ENCODE measurements at places on chromosomes 11 and 22.

DNA sequence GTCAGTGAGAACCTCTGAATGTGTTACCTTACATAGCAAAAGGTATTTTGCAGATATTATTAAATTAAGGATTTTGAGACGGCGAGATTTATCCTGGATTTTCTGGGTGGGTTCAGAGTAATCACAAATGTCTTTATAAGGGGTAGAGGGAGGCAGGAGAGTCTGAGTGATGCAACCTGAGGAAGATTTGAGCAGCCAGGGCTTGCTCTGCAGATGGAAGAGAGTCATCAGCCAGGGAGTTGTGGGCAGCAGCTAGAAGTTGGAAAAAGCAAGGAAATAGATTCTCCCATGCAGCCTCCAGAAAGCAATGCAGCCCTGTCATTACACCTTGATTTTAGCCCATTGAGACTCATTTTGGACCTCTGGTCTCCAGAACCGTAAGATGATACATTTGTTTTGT, 4.1 kb upstream of the WDR74 start:
- no peak for DNase-seq

GRCh38 chr11:121522043-121522941, 69.5 kb upstream of the SORL1-AS1 start:
- DNase-seq, result no peak

- no peak for DNase-seq
These were observed 24.8 kb upstream of the SWAP70 start for GRCh38 chr11:9639099-9639498.

DNA sequence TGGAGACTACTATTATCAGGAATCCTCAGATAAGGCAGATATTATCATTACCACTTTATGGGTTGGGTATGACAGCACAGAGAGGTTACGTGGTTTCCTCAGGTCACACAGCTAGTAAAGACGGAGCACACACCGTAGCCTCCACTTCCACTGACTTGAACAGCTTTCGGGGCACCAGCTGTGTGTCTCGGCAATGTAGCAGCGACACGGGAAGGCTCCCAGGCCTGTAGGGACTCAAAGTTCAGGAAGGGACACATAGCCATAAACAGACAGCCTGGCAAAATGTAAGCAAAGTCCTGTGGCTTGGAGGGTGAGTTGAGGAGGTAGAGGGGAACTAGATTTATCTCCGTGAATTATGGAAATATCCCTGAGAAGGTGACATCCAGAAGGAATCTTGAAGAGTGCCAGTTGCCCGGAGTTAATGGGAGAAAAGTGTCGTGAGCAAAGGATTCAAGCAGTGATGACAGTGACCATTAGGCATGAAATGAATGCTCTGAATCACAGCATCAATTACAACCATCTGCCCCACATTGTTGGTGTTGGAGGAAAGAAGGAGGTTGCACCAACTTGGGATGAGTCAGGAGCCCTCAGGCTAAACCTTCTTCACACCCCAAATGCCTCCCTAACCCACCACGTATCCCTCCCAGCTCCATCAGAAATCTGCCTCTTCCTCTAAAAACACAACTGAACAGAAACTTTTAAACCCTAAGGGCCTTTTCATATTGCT, 106.7 kb upstream of the ASPHD2 start:
- DNase-seq, result no peak

DNA sequence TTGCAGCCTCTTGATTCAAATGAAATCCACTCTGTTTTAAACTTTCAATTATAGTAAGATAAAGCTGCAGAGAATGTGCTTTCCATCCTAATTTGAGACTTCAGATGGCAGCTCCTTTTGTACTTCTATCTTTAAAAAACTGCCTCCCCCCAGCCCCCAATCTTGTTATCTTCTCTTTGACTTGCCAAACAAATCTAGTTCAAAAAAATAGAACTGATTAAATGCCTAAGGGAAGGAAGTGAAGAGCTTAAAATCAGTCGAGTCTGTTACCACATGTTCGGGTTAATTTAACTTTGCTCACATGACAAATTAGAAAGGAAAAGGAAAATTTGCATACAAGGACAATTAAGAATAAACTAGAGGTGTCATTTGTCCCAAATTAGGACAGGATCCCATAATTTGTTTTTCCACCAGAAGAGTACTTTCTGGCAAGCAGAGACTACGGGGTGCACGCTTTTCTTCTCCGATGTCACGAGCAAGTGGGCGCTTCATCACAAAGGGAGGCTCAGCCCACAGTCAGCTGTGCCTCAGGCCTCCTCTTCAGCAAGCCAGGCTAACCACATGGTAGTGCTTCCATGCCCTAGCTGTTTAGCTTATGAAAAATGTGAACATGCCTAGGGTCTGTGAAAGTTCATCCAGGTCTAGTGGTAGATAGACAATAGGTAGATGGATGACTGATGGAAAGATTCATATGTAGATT, 69.0 kb upstream of the LDLRAD3 start:
- no peak for DNase-seq

GRCh38 chr22:50167689-50168489, 2.6 kb upstream of the PANX2 start:
- DNase-seq, result no peak

DNA sequence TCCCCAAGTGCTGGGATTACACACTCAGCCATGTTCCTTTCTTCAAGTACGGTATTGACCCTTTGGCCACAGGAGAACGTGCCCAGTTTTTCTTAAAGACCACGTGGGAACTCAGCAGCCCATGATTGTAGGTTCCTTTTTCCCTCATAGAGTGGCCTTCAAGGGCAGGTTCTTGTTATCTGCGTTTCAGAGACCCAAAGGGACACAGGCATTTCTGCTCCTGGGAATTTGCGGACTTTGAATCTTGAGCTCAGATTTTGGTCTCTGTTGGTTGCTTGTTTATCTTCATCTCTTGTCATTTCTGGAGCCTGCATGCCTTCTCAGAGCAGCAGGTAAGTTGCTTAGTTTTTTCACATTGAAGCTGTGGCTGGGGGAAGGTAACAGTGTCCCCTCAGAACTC, 12.0 kb downstream of the MARK2 start:
- DNase-seq, result no peak

- DNase-seq, result no peak
These were observed 44.6 kb downstream of the KCNC1 start for GRCh38 chr11:17778956-17779860.

DNA sequence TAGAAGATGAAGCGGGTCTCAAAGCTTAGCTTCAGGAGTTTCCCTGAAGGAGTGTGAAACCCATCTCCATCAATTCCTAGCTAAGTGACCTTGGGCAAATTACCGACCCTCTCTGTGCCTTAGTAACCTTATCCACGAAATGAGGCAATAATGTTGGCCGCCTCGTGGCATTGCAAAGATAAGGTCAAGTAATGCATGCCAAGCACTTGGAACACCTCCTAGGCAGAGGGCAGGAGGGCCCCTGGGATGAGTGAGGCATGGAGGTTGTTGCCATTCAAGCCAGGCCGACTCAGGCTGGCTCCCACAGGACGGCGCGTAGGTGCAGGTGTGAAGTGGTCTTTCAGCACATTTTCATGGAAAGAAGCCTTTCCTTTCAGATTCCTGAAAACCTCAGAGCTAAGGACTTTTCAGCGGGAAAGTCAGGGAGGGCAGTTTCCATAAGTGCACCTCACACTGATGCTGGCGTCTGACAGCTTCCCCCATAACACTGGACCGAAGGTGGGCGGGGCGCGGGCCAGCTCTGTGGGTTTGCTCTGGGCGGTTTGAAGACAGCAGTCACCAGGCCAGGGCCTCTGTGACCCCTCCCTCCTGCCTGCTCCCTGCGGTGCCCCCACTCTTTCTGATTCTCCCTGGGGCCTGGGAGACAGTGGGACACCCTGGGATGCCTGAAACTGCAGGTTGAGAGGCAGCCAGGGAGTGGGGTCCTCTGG, 25.2 kb downstream of the RPS6KA4 start:
- no peak for DNase-seq

DNA sequence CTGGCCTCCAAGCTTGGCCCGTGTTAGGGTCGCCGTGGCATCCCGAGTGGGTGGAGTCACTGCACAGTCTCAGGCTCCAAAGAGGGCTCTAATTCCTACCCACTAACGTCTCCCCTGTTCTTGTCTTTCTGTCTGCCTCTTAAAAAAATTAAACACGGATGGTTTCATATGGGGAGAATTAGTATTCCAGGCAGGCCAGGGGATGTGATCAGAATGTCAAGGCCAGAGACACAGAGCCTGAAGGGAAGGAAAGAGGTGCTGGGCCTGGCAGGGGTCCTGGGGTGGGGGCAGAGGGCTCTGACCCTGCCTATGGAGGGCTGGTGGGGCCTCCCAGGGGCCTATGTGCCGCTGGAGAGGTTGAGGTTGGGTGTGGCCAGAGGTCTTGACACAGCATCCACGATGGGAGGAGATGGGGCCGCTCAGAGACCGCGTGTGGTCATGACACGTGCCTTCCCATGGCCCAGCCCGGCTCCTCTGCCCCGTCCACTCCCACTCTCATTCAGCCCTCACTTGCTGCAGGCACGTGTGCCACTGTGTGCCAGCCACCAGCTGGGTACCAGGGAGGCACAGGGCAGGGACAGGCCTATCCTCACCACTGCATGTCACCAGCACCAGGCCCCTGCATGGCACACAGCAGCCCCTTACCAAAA, 56.5 kb downstream of the FLRT1 start:
- DNase-seq, result no peak

Data from stimulated activated CD8-positive, alpha-beta memory T cell treated with anti-CD3 and anti-CD28 coated beads, Interleukin-15, amount 100 ng/mL, for 24 hours (primary cell).